ENCODE measurements at places on chromosomes 6 and 20.

DNA sequence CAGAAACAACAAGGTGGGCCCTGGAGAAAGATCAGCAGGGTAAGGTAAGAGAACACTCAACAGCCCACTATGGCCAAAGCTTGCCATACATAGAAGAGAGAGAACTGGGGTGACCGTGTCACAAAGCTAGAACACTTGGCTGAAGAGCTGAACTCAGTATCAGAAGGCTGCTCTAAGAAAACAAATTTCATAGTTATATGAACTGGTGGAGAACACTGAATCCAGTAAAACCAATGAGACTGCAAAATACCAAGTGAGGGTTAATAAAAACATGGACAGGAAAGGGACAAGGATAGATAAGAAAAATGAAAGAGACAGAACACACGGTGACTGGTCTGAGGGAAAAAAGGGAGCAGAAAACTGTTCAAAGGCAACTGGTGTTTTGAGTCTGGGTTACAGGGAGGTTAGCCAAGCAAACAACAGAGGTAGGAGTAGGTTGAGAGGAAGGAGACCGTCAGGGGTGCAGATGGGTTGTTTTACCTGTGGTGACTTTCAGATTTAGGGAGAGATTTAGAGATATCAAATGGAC is 56.5 kb downstream of the GMDS start:
- no peak for DNase-seq
- no peaks in the 10 kb centered on the region for H3K27me3 ChIP-seq
- no peak overlapping the region for H3K27ac ChIP-seq

- H3K36me3 ChIP-seq, result no peaks in the 10 kb centered on the region
- no peak overlapping the region for H3K4me3 ChIP-seq
- DNase-seq, result no peak
- H3K27me3 ChIP-seq, result peaks cover 17% of the 10 kb centered on the region
Observed at GRCh38 chr6:44472250-44472945, 84.9 kb downstream of the CDC5L start.

GRCh38 chr20:23273776-23274175 is 76.8 kb upstream of the NXT1 start:
- no peak overlapping the region for H3K27ac ChIP-seq
- H3K27me3 ChIP-seq, result no peaks in the 10 kb centered on the region
- DNase-seq, result no peak

- no peaks in the 10 kb centered on the region for H3K4me1 ChIP-seq
- no peak overlapping the region for H3K27ac ChIP-seq
- H3K4me3 ChIP-seq, result no peak overlapping the region
- no peaks in the 10 kb centered on the region for H3K36me3 ChIP-seq
- DNase-seq, result peak; percentile 39
Observed at GRCh38 chr6:115768500-115768899, 292.2 kb downstream of the FRK start.

DNA sequence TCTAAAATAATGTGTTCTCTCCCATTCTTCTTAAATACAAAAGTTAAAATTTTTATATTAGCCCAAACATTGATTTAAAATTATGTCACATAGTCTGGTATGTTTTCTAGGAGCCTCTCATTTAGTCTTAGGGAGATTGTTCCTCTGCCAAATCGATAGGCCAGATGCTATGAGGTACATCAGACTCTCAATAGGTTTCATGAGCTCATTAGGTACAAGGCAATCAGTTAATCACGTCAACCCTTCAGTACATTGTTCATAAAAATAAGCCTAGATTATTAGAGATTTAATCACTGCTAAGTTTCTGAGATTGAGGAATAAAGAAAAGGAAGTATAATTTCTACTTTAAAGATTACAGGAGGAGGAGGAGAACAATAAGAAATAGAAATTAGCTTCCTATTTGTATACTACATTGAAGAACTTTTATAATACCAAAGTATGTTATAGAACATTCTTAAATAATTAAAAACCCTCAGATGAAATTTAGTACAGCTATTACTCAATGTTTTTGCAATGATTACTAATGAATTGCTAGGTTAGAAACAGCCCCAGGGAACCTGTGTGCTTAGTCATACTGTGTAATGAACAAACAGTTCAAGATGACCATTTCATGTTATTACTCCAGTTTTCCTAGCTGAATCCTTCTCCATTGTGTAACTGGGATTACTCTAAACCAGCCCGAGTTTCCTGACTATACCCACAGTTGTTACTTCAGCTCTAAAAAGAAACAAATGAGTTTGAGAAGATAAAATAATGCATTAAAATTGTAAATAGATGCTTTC is 117.0 kb downstream of the BMP5 start:
- no peaks in the 10 kb centered on the region for H3K36me3 ChIP-seq
- no peaks in the 10 kb centered on the region for H3K27me3 ChIP-seq
- peak; percentile 42 for DNase-seq
- no peaks in the 10 kb centered on the region for H3K4me1 ChIP-seq
- peak overlapping the region; percentile 53 for H3K27ac ChIP-seq
- no peak overlapping the region for H3K4me3 ChIP-seq

DNA sequence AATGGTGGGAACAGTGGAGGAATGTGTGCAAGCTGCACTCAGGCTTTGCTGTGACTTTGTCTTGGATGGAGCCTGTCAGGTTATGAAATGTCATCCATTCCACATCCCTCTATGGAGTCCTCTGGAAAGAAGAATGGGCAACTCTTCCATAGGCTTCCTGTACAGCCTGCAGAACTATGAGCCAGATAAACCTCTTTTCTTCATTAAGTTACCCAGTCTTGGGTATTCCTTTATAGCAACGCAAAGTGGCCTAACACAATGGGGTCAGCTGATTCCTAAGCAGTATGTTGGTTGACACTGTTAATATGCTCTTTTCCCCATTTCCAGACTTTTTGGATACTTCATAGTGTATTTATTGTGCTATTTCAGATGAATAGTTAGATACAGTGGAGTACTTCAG is 75.8 kb upstream of the IYD start:
- H3K27ac ChIP-seq, result no peak overlapping the region
- no peak overlapping the region for H3K4me3 ChIP-seq
- peaks cover 5% of the 10 kb centered on the region for H3K27me3 ChIP-seq

DNA sequence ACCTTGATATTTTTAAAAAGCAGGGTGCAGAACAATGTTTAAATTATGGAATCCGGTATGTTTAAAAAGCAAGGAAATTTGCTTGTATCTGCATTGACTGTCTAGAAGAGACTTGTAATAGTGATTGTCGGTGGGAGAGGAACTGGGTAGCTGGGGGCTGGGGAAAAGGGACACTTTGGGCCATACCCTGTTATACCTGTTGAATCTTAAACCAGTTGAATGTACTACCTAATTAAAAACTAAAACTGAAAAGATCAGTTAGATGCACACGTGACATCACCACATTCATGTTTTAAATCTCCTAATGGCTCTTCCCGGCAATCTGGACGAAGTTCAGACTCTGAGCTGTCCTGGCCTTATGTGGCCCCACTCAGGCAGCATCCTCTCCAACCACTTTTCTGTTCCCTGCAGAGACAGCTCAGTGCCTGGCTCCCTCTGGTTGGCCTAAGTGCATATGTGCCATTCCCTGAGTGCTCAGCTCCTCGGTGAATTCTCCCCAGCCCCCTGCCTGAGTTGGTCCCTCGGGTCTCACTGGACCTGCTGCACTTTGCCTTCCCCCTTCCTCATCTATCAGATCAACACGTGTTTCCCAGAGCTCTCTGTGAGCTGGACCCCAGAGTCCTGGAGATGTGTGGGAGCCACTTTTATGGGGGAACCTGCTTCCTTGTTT is 36.3 kb downstream of the SLC52A3 start:
- no peaks in the 10 kb centered on the region for H3K36me3 ChIP-seq
- H3K27ac ChIP-seq, result no peak overlapping the region
- H3K27me3 ChIP-seq, result peaks cover 24% of the 10 kb centered on the region
- DNase-seq, result no peak
- H3K4me1 ChIP-seq, result peaks cover 6% of the 10 kb centered on the region
- H3K4me3 ChIP-seq, result no peak overlapping the region

- H3K36me3 ChIP-seq, result peaks cover 92% of the 10 kb centered on the region
- no peak overlapping the region for H3K4me3 ChIP-seq
- DNase-seq, result no peak
- no peak overlapping the region for H3K27ac ChIP-seq
- H3K27me3 ChIP-seq, result no peaks in the 10 kb centered on the region
Observed at GRCh38 chr6:37478827-37479226, 20.9 kb downstream of the CCDC167 start.

DNA sequence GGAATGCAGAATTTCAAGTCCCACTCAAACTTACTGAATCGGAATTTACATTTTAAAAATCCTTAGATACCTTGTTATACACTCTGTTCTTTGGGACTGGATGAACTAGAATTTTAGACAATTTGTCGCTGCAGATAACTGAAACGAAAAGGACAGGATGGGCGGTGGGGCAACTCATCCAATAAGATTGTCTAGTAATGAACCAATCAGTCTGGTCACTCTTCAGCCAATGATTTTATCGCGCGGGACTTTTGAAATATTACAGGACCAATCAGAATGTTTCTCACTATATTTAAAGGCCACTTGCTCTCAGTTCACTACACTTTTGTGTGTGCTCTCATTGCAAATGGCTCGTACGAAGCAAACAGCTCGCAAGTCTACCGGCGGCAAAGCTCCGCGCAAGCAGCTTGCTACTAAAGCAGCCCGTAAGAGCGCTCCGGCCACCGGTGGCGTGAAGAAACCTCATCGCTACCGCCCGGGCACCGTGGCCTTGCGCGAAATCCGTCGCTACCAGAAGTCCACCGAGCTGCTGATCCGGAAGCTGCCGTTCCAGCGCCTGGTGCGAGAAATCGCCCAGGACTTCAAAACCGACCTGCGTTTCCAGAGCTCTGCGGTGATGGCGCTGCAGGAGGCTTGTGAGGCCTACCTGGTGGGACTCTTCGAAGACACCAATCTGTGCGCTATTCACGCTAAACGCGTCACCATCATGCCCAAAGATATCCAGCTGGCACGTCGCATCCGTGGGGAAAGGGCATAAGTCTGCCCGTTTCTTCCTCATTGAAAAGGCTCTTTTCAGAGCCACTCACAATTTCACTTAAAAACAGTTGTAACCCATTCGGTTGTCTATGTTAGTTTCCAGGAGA is 41.9 kb upstream of the HFE start:
- peak overlapping the region; percentile 99 for H3K27ac ChIP-seq
- H3K27me3 ChIP-seq, result no peaks in the 10 kb centered on the region
- H3K36me3 ChIP-seq, result no peaks in the 10 kb centered on the region

DNA sequence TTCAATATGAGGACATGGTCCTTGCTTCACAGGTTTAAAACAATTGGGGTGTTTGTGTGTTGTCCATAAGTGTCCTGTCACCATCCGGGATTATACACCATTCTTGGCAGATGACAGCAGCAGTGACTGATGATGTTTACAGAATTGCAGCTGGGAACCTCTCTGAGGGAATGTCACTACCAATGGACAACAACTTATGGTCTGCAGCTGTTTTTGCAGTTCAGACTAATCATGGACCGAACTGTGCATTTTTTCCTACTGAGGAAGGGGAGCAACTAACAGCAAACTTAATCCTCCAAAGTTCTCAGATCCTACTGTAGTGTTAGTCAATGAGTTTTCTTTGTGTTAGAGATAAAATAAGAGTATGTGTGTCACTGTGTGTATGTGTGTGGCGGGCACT is 26.0 kb downstream of the FAM229B start:
- peak; percentile 89 for DNase-seq
- H3K4me3 ChIP-seq, result no peak overlapping the region
- H3K36me3 ChIP-seq, result peaks cover 36% of the 10 kb centered on the region
- H3K27me3 ChIP-seq, result no peaks in the 10 kb centered on the region

All from muscle of leg (tissue), 16 donors.